ENCODE measurements at places on chromosomes 6 and 20.
A peak's percentile ranks its signal among the peaks of the same experiment; 100 is the strongest.

GRCh38 chr6:125981571-125982185 lies 4.7 kb upstream of the TRMT11 start:
- no peak for DNase-seq

- peak; percentile 59 for DNase-seq
Observed at GRCh38 chr20:8131598-8132483, at the start of gene PLCB1. TSS of gene PLCB1 (plus strand) at chr20:8132266. CDS start at chr20:8132652, 386 bp downstream.

- DNase-seq: no peak
Observed at GRCh38 chr6:131251590-131252199, 116.4 kb downstream of the AKAP7 start.

- DNase-seq: no peak
Observed at GRCh38 chr6:125827788-125828320, 37.1 kb downstream of the NCOA7 start.

DNA sequence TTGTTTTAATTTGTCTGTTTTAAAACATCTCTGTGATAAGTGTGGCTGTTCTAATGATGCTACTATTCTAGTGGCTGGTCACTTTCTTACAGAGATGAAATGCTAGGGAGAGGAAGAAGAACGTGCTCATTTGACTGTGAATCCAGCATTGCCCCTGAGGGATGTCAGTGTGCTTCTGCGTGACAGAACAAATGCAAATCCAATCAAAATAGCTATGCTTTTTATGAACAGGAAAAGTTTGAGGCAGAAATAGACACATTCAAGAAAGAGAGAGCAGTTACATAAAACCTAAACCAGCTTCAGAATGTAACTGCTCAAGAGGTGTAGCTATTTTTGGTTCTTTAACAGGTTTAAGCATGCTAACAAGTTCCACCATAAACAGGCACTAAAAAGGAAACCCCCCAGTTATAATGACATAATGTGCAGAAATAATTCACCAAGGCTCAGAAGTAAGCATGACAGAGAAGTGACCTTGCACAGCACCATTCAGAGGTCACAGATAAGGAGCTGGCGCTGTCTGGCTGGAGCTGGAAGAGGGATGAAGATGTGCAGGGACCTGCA lies 385.3 kb downstream of the EPM2A start:
- no peak for DNase-seq

GRCh38 chr20:39289831-39290230 lies 327.7 kb downstream of the DHX35 start:
- DNase-seq: no peak

GRCh38 chr6:88855541-88856147 lies 107.8 kb downstream of the RNGTT start:
- DNase-seq: no peak

- no peak for DNase-seq
Observed at GRCh38 chr6:3741477-3741871, 10.0 kb downstream of the PXDC1 start.

- DNase-seq: no peak
Observed at GRCh38 chr20:60695226-60696000, 556.6 kb upstream of the CDH4 start.

DNA sequence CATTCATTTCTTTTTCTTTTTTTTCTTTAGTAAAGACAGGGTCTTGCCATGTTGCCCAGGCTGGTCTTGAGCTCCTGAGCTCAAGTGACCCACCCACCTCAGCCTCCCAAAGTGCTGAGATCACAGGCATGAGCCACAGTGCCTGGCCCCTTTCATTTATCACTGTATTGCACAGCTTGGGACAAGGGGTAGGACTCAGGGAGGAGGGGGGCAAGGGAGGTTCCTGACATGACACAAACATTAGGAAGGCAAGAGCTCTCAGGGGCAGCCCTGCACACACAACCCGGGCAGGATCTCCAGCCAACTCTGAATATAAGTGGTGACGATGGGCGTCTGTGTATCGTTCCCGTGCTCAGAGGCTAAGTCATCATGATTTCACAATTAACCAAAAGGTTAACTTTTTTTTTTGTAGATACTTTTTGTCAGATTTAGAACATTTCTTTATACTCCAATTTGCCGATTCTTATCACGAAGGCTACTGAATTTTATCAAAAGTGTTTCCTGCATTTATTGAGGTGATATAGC lies 19.9 kb downstream of the SLC2A4RG start:
- DNase-seq: no peak

DNA sequence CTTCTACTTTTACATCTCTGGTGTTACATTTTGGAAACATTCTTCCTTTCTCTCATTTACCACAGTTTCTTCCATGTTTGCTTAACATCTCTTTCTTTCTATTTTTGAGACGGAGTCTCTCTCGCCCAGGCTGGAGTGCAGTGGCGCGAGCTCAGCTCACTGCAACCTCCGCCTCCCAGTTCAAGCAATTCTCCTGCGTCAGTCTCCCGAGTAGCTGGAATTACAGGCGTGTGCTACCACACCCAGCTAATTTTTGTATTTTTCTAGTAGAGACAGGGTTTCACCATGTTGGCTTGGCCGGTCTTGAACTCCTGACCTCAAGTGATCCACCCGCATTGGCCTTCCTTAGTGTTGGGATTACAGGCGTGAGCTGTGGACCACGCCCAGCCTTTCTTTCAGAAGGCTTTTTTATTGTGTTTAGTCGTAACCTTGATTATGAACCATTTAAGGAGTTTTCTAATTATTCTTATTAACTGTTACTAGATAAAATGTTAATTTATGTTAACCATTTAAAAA lies 27.8 kb downstream of the MAP3K4 start:
- no peak for DNase-seq

GRCh38 chr6:51477711-51478311 lies 609.6 kb downstream of the PKHD1 start:
- DNase-seq: no peak

DNA sequence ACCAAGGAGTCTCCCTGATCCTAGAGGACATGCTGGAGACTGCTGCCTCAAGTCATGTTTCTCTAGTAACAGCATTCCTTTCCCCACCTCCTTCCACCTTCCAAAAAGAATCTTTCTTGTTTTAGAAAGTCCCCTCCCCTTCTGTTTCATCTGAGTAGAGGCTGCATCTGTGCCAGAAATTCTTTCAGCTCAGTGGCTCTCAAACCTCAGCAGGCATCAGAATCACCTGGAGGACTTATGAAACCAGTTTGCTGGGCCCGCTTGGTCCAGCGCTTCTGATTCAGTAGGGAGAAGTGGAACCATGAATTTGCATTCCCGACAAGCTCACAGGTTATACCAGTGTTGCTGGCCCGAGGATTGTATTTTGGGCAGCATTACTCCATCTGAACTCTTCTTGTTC lies 55.1 kb downstream of the TMEM200A start:
- DNase-seq: no peak

- DNase-seq: no peak
Observed at GRCh38 chr20:60749804-60750602, 502.1 kb upstream of the CDH4 start.

DNA sequence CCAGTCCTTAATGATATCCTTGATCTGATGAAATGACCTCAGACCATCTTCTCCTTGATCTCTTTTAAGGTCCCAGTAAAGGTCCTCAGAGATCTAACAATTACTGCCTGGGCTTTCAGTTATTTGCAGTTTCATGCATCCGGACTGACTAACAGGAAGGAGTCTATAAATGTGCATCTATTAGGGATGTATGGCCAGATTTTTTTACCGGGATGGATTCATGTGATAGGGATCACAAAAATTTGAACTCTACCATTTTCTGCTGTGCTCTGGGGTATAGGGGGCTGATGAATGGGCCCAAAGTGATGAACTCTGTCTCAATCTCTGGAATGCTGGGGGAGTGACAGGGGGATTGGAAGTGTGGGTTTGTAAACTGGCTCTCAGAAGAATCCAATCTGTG lies 36.2 kb upstream of the SCUBE3 start:
- no peak for DNase-seq

- DNase-seq: no peak
Observed at GRCh38 chr6:41531591-41532582, 14.3 kb upstream of the FOXP4 start.

- peak; percentile 30 for DNase-seq
Observed at GRCh38 chr6:89412071-89413005, at the start of gene RRAGD. TSS of gene RRAGD (minus strand) at chr6:89412273. CDS start at chr6:89411993, 280 bp downstream.

- no peak for DNase-seq
Observed at GRCh38 chr20:33992145-33992922, 1.4 kb upstream of the RALY start.

DNA sequence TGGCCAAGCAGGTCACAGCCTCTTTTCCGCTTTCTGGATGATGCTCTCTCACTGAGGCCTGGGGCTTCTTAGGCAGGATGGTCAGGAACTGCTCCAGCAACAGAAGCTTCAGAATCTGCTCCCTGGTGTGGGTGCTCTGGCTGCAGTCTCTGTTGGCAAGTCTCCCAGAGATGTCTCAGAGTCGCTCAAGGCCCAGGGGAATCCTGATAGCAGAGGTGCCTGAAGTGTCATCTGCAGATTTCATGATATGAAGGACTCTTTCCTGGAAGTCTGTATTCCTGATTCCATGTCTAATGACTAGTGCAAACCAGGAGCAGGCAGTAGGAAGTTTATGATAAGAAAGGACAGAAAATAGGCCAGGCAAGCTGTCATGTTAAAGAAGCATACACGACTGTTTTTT lies 20.3 kb downstream of the ZSCAN31 start:
- DNase-seq: no peak

GRCh38 chr6:45072016-45072415 lies 256.1 kb upstream of the RUNX2 start:
- DNase-seq: no peak

DNA sequence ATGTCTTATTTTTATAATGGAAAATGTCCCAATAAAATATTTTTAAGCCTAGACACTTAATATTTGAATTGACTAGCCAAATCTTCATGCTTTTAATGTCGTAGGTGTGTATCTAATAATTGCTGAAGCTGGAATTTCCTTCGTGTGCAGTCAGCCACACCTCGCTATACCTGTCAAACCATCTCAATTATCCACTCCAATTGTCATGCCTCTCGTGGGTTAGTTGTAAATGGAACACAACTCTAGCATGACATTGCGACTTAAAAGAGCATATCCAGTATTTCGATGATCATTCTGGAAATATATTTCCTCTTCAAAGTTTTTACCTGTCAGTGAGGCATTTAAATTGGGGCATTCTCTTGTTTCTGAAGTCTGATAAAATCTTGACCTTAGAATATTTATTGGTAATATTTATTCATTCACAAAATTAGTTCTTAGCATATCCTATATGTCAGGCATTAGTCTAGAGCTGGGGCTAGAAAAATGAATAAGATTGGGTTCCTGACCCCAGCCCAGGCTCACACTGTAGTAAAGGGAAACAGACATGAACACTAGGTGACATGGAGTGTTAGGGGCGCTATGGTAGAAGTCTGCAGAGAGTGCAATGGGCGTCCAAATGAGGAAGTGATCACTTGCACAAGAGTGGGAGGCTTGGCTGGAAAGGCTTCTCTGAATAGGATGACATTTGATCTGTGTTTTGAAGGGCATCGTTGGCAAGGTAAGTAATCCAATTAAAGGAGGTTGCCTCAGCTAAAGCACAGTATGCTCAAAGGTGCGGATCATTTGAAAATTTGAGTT lies 11.0 kb upstream of the CFAP206 start:
- no peak for DNase-seq

GRCh38 chr6:163717106-163717764 lies 302.7 kb downstream of the QKI start:
- DNase-seq: no peak

DNA sequence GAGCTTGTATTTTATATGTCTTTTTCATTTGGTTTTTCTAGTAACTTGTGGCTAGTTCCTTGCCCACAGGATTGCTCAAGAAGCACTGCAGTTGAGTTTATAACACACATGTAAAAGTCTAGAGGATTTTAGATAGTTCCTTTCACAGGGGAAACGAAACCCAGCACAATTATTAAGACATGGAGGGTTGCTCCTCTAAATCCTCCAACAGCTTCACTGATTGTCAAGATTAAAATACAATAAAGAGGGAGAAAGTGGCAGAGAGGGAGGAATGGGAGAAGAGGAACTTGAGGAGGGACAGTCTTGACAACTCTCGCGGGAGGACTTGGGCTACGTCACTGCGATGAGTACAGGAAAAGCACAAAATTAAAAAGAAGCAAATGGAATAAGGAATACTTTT lies 9.7 kb upstream of the TBC1D7 start:
- no peak for DNase-seq

DNA sequence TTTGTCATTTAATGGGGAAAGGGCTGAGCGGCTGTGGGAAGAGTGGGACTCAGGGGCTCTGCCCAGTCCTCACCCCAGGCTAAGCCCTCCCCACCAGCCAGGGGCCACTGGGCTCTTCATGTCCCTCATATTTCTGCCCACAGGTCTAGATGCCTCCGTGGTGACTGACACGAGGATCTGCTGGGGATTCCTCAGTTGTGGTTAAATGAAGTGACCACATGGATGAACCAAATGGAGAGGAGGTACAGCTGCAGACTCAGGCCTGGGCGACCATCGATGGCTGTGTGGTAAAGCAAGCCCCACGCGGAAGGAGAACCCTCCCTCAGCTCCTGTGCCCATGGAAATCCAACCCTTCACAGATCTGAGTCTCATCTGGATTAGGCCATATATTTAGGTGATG lies 29.4 kb downstream of the RAET1L start:
- no peak for DNase-seq

GRCh38 chr20:1533059-1533458 lies 24.4 kb downstream of the SIRPD start:
- DNase-seq: no peak

DNA sequence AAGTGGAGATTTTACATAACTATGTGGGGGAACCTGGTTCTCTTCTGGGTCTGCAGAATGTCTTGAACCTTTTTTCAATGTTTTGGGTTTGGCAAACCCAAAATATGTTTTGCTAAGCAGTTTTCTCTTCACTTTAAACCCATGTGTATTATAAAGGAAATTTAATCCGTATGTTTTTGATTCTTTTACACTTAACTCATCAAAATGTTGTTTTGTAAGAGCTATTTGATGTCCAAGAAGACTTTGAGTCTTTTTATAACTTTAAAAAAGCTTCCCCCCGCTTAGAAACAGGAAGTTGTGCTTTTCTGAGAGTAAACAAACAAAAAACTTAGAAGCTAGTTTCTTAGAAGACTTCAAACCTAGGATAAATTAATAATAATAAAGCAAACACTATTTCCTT lies 81.9 kb upstream of the CEP162 start:
- no peak for DNase-seq

DNA sequence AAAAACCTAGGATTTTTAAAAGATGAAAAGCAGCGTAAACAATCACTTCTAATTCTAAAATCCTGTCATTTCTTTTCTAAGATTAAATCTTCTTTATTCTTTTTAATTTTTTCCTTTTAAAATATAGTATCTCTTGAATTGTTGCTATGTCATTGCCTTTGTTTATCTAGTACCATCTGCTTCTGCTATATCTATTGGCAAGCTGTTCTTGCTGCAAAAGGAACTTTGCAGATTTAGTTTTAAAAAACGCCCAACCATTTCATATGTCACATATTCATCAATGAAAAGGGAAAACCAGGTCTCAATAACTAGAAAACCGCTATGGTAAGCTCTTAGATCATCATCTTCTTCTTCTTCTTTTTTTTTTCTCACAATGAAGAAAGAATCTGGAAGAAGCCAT lies 11.5 kb upstream of the EEF1A1 start:
- no peak for DNase-seq

DNA sequence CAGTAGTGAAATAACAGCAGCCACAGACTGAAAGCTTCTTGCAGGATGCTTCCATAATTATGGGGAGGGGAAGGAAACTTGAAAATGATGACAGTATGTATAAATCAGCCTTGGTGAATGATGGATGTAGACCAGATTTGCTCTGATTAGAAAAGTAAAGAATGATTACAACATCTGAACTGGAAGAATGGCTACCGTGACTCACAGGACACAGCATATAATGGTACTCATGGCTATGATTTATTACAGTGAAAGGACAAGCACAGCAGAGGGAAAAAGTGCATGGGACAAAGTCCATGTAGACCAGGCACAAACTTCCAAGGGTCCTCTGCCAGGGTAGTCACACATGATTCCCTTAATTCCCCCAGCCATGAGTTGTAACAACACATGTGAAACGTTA lies 70.7 kb upstream of the POPDC3 start:
- no peak for DNase-seq

Measured in stimulated activated CD8-positive, alpha-beta memory T cell treated with anti-CD3 and anti-CD28 coated beads, Interleukin-2, amount 100 ng/mL, for 1 hour (primary cell).